ENCODE measurements at places on chromosomes 1 and 21. TPM values are rescaled to one million over a fixed set of nuclear protein-coding genes. Genes with fewer than 3 reads are reported as not detected.
A peak's percentile ranks its signal among the peaks of the same experiment; 100 is the strongest.

Gene PDZK1
- 0.83 TPM for total RNA-seq

Gene NEK2
- total RNA-seq: 18.7 TPM

Gene NPHS2
- total RNA-seq: not detected

Gene F13B
- total RNA-seq: not detected

Gene C8B
- total RNA-seq: not detected

Gene CFAP57
- 0.43 TPM for total RNA-seq

GRCh38 chr1:1892079-1892762 lies 1.3 kb upstream of the GNB1 start:
- no peak for DNase-seq

GRCh38 chr1:3505161-3505560 lies 50.7 kb downstream of the ARHGEF16 start:
- no peak for DNase-seq

GRCh38 chr1:169363046-169363730 lies 4.4 kb downstream of the NME7 start:
- DNase-seq: peak; percentile 81

DNA sequence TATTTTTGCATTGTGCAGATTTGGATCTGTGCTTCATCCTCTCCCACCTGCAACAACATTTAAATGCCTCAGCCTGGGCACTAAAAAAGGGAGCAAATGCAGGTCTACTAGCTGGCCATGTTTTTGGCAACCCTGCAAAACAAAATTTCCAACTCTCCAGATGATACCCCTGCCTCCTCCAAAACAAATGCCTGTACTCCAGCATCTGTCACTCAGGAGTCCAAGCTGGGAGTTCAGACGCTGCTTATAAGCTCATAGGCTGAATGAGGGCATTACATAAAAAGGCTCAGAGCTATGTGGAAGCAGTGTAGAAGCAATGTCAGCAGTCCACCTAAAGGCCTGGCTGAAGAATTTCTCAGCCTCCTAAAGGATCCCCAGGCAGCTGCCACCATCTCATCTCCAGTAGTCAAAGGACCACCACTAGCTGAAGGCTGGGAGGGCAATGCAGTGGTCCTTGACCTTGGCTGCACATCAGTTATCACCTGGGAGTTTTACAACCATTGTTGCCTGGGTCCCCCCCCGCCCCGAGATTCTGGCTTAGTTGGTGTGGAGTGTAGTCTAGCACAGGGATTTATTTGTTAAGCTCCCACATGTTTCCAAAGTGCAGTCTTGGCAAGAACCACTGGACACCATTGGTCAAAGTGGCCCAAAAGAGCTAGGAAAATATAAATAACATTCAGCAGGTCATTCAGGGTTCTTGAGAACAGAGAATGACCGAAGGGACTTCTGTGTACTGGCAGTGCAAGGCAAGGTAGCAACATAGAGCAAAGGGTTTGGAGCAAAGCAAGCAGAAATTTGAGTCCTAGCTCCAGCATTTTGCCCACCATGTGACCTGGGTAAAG lies 57.2 kb downstream of the ITPKB start:
- no peak for DNase-seq

DNA sequence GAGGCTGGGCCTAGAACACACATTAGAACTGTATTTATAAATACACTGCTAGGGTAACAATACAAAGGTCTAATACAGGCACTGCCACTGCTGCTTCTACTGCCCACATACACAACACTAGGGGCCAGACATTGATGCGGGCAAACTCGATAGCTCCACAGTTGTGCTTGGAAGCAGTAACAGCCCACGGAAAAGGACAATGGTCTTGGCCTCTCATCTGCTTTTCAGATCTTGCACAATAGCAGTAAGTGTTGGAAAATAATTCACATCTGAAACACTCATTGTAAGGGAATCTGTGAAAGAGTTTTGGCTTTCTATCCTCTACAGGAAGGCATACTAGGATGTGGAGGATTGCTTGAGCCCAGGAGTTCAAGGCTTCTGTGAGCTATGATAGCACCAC lies 6.9 kb upstream of the SPOCD1 start:
- no peak for DNase-seq

- no peak for DNase-seq
Observed at GRCh38 chr1:202280595-202280994, 61.1 kb downstream of the UBE2T start.

Measured in HFFc6 (cell line).